Bronchial epithelial cell (primary cell): ENCODE measurements at places on chromosomes 11 and 22.

DNA sequence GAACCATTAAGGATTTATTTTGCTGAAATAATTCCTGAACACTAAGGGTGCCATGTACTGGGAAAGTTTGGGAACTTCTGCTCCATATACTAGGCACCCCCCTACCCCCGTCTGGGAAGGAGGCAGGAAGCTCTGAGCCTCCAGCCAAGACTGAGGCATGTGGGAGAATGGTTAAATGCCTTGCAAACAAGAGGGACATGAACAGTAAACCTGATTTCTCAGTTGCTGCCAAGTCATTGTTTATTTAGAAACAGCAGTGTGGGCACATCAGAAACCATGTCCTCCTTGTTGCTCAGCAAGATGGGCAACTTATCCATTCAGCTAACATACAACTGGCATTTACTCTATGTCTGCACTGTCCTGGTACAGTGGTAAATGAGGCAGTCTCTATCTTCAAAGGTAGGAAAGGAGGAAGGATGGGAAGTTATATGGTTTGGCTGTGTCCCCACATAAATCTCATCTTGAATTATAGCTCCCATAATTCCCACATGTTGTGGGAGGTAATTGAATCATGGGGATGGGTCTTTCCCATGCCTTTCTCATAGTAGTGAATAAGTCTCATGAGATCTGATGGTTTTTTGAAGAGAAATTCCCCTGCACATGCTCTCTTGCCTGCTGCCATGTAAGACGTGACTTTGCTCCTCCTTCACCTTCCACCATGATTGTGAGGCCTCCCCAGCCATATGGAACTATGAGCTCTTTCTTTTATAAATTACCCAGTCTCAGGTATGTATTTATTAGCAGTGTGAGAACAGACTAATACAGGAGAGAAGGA, 459.1 kb downstream of the MIAT start:
- DNase-seq, result peak; percentile 57

DNA sequence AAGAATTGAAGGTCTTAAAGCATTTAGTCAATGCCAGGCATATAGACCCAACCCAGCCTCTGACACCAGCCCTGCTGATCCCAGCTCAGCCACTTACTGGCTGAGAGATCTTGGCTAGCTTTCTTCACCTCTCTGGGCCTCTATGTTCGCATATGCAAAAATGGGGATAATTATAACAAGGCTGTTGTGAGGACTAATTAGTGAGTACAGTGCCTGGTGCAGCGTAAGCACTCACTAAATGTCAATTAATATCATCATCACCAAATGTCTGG, 10.5 kb downstream of the CHST1 start:
- DNase-seq, result no peak

DNA sequence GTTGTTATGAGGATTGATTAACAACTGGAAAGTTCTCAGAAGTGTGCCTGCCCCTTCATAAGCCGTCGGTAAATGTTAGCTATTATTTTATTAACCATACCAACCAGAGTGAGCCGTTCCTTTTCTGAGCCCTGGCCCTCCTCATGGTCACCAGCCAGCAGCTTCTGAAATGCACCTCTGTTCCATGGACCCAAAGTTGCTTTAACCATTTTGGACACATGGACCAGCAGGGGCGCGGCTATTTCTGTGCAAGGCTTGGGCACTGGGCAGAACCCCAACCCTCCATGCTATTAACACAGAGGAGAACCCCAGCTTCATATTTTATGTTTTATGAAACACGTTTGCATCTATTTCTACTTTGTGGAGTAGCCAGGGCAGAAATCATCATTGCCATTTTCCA, 18.6 kb upstream of the SCGB1A1 start:
- DNase-seq, result no peak

GRCh38 chr11:100932474-100933100, 197.0 kb downstream of the PGR start:
- peak; percentile 48 for DNase-seq

GRCh38 chr11:128688031-128688713, 5.7 kb upstream of the FLI1 start:
- no peak for DNase-seq

DNA sequence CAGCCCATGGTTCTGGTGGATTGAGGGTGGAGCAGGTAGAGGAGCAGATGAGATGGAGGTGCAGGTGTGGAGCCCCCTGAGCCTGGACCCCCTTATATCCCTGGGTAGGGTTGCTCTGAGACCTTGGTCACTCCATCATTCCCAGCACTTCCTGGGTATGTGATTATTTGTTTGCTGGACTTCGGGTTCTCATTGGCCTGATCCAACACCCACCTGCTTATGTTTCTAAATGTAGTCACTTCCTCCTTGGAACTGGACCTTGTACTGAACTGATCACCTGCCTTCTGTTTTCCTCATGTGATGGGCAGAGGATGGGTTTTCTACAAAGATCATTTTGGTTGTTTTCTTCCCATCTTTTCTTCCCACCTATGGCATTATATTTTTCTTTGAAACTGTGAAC, at the start of gene KRTAP5-4:
Gene KRTAP5-4 (minus strand): TSS at position 53 of the 400 bp plus-strand sequence. CDS start 45 bp downstream, at position 8.
- DNase-seq, result no peak

DNA sequence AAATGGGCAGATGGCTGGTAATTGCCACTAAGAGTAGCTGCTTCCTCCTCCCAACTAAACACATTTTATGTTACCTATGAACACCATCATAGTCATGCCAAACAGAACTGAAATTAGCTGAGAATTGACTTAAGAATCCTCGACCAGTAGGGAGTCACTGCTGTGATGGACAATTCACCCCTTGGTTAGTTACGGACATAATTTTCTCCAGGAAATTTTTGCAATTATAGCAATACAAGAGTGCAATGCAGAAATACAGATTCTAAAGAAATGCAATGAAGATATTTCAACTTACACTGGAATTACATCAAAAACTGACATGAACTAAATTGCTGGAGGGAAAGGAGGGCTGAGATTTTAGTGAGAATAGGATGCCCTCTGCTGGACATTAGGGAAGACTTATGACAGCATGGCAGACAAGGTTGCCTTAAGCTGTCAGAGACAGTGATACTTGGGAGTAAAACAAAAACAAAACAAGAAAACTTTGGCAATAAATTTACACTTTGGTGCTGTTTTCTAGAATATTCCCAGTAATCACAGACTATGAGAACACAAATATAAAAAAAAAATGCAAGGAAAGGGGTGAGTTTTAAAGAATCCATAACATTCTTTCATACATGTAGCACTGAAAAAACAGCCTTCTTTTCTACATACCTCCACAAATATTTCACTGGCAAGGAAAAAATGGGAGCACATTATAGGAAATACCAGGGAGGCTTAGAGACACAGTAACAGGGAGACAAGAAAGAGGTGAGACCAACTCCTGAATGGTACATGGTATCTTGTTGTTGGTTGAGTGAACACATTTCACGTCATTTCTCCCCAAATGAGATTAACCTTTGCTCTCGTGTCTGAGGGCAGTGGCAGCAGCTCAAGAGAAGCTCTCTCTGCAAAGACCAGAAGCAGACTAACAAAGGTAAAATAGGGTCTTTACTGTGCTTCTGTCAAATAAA, 11.2 kb upstream of the PPP2R1B start:
- DNase-seq, result peak; percentile 63

- DNase-seq, result no peak
Measured at GRCh38 chr11:7604331-7604955, 68.9 kb downstream of the CYB5R2 start.

DNA sequence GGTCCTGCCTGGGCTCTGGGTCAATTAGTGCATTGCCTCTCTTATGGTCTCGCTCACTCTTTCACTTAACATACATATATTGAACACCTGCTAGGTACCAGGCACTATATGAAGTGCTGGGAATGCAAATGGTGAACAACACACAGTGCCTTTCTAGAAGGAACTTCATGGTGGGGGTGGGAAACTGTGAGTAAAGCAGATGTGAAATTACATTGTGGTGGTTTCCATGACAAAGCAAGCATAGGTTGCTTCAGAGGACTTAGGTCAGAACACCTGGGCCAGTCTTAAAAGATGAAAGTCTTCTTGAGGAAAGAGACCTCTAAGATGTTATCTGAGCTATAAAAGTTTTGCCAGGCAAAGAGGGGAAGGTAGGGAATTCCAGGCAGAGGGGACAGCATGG, 231.3 kb downstream of the BUD13 start:
- no peak for DNase-seq

GRCh38 chr11:1303973-1304372, 5.5 kb downstream of the TOLLIP start:
- no peak for DNase-seq

DNA sequence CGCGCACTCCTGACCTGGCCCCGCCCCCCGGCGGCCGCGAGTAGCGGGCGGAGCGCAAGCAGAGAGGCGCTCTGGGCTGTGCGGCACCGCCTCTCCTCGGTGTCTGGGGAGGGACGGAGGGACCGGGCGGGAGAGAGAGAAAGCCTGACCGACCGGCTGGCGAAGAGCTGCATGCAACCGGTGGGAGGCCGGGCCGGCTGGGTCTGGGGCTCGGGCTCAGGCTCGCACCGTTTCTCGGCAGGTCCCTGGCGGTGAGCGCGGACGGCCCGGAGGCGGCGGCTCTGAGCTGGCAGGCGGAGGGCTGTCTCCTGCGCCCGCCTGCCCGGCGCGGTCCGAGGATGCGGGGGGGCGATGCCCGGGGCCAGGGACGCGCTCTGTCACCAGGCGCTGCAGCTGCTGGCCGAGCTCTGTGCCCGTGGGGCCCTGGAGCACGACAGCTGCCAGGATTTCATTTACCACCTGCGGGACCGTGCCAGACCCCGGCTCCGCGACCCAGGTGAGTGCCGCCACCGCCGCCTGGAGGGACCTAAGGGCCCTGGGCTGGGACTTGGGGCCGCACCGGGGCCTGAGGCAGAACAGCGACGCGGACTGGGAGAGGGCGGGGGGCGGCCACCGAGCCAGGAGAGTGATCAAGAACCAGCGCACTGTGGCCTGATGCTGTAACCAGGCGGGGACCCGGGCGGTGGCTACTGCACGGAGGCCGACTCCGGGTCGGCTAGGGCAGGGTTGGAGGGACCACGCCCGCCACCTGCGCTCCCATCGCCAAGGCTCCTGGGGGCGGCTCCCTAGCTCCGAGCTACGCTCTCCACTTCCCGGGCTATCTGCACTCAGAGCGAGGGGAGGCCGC, at the start of gene SYT9:
Gene SYT9 (plus strand): TSS at position 69 of the 847 bp plus-strand sequence. CDS start 283 bp downstream, at position 352.
- peak; percentile 19 for DNase-seq

DNA sequence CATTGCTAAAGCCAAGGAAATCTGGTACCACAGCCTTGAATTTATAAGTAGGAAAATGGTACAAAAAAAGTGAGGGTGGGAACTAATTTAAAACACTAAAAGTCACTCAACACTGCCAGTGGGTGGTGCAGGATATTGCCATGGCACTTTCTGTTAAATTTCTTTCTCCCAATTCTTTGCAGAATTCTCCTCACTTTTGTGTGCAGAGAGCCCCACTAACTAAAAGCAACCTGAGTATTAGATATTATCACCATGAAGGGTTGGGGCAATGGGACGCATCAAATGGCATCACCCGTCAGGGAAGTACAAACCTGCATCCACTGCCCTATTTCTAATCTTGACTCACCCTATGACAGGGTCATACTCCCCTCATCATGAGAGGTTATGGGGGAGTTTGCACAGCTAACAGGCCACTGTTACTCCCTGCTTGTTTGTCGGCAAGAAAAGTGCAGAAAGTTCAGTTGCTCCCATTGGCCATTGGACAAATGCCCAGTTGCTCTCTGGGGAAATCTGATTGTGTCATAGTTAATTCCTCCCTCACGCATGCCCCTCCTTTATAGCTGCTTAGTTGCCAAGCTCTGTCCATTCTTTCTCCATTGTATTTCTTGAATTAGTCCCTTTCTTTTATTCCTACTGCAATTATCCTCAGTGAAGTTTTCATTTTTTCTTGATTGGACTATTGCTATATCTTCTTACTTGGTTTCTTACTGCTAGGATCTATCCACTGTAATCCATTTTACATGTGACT, 93.8 kb upstream of the BLID start:
- peak; percentile 18 for DNase-seq

DNA sequence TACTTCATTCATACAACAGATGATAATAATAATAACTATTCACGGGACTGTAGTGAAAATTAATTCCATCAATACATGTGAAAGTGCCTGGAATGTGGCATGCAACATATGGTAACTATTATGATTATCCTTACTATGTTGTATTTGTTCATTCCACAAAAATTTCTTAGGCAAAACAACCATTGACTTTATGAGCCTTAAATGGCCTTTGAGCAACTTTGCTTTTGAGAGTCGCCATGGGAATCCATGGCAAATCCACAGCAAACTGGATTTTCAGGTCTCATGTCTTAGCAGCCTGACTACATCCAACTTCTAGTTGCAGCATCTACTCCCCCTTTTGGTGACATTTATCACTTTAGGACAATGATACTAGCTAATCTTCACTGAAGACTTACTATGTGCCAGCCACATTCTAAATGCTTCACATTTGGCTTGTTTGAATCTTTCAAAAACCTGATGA, 56.8 kb downstream of the SLC1A2 start:
- no peak for DNase-seq

- no peak for DNase-seq
Measured at GRCh38 chr11:11498195-11498594, 123.6 kb downstream of the GALNT18 start.

GRCh38 chr11:31464436-31464835, 45.0 kb downstream of the IMMP1L start:
- DNase-seq, result no peak

DNA sequence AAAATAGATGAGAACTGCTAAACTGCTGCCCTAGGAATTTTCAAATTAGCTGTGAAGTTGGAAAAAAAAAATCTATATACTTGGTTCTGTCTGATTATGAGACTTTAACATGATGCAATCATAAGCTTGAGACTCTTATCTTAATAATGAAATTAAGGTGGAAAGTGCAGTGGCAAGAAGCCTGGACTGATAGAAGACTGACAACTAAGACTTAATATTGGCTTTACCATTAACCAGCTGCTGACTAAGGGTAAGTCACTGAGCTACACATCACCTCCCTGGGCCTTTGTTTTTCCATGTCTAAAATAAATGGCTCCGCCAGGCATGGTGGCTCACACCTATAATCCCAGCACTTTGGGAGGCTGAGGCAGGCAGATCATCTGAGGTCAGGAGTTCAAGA, 56.9 kb downstream of the SLC35F2 start:
- no peak for DNase-seq

GRCh38 chr11:73410627-73411026, 34.4 kb downstream of the RELT start:
- DNase-seq, result no peak

DNA sequence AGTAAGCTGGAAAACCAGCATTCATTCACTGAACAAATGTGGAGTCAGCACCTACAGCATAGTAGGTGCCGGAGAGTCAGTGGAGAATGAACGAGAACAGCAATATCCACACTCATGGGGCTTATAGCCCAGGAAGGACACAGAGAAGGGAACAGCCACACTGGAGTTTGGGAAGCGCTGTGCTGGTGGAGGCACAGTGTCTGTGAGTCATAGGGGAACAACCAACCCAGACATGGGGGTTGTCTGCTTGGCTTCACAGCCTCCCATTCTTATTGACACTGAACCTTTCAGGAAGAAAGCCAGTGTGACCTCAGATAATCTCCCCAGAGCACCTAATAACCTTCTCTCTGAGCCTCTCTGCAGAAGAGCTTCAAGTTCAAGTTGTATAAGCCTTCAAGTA, 56.6 kb upstream of the UBASH3B start:
- DNase-seq, result peak; percentile 44
